NCI-H2107 (cell line): ENCODE measurements at places on chromosomes 5 and 9.

DNA sequence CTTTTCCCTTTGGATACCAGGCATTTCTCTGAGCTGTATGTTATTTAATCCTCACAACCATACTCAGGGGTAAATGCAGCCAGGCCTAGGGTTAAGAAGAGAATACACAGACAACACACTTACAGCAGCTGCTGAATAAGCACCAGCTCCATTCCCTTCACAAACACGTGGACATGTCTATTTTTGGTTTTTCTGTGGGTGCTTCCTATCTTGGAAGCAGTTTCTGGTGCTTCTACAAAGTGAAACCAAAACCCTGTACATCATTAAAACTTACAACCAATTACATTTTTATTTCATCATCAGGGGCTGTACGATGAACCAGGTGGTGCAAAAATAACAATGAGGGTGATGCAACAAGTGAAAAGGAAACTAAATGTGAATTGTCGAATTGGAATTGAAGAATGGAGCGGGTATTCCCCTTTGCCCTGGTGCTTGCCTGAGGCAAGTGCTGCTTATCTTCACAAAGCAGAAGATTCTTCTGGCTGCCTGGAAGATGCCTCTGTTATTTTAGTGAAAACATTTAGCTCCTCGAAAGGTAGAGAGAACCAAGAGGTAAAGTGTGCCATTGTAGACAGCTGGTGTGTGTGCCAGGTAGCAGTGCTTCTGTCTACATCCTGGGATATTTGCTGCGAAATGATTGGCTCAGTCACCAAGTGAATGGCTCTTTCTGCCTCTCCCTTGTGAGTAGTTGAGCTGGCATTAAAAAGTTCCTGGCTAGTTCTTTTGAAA lies 18.6 kb upstream of the IFNB1 start:
- peak; percentile 29 for DNase-seq

DNA sequence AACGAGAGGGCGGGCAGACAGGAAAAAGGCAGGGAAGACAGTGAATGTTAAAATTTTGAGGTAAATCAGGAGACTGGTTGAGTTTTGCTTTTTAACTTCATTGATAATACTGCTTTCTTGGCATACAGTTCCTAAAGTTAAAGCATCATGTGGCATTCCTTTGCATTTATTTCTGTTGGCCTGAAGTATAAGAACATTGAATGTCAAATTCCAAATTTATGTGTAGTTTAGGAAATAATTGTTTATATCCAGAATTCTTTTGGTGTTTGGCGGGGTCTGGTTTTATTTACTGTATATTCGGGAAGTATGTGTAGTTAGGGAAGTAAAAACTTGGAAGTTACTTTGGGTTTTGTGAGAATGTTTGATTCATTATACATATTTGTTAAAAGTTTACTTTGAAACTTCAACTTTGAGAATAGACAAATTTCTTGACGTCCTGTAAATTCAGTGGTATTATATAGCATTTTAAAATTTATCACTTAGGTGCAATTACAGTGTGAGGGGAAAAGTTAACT lies 83.2 kb downstream of the PTPDC1 start:
- DNase-seq, result no peak

- no peak for DNase-seq
Observed at GRCh38 chr5:180649297-180650039, at the start of gene FLT4. Gene FLT4, minus strand, starts transcription at chr5:180649600. Its CDS starts 55 bp downstream, at chr5:180649545.

DNA sequence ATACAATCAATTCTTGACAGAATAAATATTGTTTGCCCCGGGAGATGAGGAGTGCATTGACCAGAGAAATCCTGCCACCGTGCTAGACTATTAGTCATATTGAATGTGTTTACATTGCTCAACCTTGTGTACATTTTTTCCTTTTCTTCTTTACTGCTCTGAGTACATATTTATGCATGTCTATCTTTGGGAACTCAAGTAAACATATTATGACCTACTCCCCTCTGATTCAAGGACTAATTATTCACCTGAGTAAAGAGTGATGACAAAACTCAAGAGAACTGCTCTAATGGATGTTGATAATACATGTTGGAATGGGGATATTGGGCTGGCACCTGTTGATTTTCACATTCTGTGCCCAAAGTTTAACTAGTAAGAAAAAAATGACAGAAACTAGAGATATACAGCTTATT lies 3.9 kb upstream of the SPINK1 start:
- DNase-seq, result no peak

DNA sequence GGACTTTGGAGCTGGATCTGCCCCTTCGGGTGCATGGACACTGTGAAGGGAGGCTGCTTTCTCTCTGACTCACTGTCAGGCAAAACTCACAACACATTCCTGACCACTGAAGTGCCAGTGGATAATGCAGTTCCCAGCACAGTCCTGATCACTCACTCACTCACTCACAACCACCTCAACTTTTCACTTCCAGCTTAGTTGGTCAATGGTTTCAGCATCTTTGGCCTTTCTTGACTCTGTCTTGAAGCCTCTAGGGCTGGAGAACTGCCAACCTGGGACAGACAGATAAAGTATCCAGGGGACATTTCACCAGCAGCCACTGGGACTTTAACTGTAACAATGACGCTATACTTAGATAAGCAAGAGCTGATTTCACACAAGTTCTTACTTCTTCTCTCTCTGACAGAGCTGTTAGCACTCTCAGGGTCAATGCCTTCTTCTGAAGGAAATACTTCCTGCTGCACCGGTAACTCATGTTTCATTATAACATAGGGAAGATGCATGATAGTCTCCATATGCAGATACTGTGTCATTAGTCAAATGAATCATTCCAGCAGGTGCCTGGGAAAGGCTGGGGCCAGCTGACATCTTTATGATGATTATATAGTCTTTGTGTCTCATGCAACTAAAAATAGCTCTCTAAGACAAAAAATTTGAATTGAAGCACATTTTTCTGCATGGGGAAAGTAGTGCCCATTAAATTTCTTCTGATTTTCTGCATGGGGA lies 499.0 kb downstream of the SEMA5A start:
- DNase-seq, result no peak

DNA sequence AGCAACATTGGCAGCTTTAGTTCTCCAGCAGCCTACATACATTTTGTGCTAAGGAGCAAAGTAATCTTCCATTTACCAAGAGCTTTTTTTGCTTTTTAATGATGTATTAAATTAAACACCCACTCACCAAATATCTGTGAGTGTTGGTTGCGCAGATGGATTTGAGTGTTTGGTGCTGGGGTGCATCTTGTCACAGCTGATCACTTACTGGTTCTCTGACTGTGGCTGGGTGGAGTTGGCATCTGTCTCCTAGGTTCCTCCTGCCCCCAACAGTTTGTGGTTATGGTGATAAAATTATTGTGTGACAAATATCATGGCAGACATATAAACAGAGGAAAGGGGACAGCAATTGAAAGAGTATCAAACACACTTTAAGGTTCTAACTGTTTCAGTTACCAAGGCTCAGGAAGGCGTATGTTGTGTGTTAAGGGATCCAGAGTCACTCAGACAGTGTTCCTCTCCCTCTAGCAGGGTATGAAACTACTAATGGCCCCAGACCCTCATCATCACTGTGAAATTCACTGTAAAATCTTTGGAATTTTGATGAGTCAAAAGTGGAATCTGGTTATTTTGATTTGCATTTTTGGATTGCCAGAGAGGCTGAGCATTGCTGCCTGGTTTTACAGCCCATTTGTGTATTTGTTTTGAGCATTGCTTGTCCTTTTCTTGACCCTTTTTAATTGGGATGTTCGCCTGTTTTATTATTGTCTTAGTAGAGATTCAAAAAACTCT lies 81.7 kb downstream of the PDE8B start:
- no peak for DNase-seq

- DNase-seq, result peak; percentile 90
Observed at GRCh38 chr5:672329-673160, 20.6 kb downstream of the TPPP start.

- DNase-seq, result no peak
Observed at GRCh38 chr5:76807296-76807695, 11.5 kb upstream of the F2RL1 start.

GRCh38 chr5:87650284-87650683 lies 237.6 kb upstream of the CCNH start:
- DNase-seq, result no peak

- no peak for DNase-seq
Observed at GRCh38 chr5:139116100-139116655, 82.0 kb downstream of the SIL1 start.

GRCh38 chr5:37532976-37533740 lies 154.0 kb downstream of the WDR70 start:
- DNase-seq, result no peak
